ENCODE measurements at places on chromosomes 6 and 20.

- DNase-seq = no peak
Measured at GRCh38 chr6:24391208-24391607, 11.5 kb upstream of the MRS2 start.

DNA sequence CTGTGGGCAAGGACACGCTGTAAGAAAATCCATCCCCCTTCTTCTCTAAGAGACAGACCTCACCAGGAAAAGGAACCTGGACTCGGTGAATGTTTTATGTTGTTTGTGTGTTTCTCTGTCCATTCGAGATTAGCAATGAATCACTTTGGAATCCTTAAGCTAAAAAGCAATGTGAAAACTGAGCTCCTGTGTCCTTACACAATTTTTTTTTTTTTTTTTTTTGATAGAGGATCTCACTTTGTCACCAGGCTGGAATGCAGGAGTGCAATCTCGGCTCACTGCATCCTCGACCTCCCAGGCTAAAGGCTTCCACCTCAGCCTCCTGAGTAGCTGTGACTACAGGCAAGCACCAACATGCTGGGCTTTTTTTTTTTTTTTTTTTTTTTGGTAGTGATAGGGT lies 32.1 kb downstream of the BFSP1 start:
- DNase-seq = no peak

DNA sequence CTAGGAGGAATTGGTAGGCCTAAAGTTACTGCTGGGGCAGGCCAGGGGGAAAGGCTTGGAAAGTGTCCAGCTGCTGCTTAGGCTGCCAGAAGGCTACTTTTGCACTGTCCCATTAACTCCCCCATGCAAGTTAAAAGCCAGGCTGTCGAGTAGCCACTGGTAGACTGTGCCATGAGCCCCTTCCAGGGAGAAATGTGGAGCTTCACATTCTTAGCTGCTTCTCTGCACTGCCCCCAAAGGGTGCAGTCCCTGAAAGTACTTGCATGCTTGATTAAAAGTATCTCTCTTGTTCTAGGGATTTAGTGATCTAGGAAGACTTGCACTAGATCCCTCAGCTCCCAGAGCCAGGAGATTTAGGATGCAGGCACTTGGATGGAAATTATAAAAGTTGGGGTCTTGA lies 57.3 kb downstream of the CDC5L start:
- DNase-seq = no peak

DNA sequence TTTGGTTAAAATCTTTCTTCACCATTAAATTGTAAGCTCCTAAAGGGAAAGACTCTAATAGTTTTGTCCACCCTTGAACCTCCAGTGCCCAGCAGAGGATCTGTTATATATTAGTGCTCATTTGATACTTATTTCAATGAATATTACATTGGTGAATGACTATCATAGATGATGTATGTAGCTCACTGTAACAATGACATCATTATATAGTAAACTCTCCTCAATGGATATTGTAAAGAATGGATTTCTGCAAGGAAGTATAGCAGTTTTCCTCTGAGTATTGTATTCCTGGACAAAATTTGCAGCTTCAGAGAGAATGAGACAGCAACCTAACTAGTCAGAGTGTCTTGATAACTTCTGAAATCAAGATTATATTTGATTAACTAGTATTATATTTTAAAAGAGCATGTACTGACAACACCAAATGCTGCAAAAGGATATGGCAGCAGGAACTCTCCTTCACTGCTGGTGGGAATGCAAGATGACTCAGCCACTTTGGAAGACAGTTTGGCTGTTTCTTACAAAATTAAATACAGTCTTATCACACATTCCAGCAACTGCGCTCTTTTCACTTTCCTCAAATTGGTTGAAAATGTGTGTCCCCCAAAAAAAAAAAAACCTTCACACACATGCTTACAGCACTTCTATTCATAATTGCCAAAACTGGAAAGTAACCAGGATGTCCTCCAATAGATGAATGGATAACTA lies 189.8 kb upstream of the OPRM1 start:
- no peak for DNase-seq

- DNase-seq = no peak
Measured at GRCh38 chr20:63225082-63225454, 9.1 kb upstream of the YTHDF1 start.

GRCh38 chr6:26383624-26384417 lies 913 bp downstream of the BTN2A2 start:
- peak; percentile 31 for DNase-seq

Data from CD4-positive, alpha-beta T cell treated with Interleukin-6 for 4 hours (primary cell).